ENCODE measurements at places on chromosomes 2 and 18.

GRCh38 chr2:150133623-150134022, 353.8 kb downstream of the RND3 start:
- DNase-seq, result no peak

DNA sequence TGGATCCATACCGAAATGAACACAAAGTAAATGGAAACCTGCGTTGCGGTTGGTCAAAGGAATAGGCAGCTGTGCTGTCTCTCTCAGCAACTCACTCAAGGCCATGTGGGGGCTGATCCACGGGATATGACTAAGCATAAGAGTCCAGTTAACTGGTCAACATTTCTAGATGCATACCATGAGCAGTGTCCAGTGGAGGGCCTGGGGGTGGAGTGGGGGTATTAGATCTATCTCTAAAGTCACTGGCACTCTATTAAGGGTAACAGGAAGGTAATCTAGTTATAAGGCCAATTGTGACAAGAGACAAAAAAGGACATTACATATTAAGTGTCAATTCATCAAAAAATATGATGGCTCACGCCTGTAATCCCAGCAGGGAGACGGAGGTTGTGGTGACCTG, 136.8 kb downstream of the TTC32 start:
- no peak for DNase-seq

DNA sequence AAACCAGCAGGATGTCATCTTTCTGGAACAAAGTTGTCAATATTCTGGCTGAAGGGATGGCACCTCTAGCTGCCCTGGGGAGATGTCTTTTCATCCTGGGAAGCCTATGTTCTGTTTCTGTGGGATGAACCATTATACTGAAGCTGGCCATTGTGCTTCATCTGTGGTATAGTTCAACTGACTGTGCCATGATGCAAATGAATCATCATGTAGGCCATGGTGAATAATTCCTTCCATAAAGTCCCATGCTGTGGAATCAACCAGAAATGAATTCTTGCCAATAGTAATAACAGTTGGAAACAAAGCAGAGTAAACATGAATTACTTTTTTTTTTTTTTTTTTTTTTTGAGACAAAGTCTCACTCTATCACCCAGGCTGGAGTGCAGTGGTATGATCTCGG, 64.1 kb upstream of the CNGA3 start:
- DNase-seq, result no peak

DNA sequence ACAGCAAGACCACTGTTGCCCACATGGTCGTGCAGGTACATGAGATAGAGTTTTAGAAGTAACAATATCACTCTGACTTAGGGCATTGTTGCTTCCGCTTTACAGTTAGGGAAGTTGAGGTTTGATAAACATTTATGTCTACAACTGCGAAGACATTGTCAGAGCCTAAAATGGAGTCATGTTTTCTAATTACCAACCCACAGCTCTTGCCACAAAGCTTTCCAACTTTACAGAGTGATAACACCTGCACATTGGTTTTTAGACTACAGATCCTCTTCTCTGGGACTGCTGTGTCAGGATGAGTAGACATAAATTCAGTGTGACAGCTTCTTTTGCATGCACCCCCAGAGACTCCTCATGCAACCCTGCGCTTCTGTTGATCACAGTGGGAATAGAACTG, 119.0 kb downstream of the FEZ2 start:
- no peak for DNase-seq

DNA sequence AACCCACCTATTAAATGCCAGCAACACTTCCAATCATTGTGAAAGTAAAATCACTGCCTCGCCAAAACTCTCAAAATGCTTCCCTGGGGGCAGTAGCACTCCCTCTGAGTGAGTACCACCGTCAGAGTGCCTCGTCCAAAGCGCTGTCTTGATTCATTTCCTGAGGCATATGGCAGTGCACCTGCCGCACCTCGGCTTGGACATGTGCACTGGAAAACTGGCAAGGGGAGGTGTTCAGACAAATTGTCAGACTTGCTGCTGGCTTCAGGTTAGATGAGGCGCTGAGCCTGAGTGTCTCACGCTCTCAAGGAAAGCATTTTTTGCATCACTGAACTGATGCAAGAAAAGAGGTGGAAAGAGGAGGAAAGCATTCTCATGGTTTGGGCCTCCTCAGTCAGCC, 132.8 kb downstream of the ATL2 start:
- DNase-seq, result no peak

DNA sequence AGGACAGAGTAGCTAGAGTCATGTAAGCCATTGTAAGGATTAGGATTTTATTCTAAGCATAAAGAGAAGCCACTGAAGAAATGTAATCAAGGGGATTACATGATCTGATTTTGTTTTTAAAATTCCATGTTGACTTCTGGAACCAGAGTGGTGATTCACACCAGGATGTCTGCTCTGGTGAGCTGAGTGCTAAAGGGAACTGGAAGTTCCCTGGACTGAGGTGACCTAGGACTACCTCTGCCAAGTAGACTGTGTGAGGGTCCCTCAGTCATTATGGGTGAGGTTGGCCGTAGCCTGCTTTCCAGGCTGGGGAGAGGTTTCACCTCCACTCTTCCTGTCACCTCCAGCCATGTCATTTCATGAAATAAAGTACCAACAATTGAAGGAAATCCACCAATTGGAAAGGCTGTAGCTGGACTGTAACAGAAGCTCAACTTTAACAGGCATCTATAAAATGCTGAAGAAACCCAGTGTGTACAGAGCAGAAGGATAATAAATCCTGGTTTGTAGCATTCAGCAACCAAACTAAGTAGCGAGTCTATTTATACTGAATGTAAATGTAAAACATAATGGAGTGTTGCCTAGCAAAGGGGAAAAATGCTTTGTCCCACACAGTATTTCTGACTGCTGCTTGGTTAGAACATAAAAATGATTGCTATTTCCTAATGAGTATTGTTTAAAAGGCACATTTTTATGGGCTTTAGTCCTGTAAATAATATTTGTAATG, 507.4 kb upstream of the PKDCC start:
- no peak for DNase-seq

- no peak for DNase-seq
Measured at GRCh38 chr2:155381436-155381835, 682.9 kb downstream of the KCNJ3 start.

DNA sequence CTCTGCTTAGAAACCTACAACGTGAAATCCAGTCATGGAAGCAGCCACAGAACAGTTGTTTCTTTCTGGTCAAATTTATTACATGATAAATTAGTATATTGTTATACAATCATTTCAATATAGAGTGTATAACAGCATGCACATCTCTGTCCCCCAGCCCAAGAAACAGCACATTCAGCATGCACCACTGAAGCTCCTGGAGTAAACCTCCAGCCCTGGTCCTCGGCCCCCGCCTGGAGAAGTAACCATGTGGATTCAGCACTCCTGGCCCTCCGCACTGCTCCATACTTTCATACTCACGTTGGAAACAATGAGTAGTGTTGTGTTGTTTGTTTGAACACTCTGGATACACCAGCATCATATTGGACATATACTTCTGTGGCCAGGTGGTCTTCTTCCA, 15.3 kb upstream of the ID2 start:
- no peak for DNase-seq

- no peak for DNase-seq
Measured at GRCh38 chr2:42824454-42824807, 32.0 kb upstream of the HAAO start.

DNA sequence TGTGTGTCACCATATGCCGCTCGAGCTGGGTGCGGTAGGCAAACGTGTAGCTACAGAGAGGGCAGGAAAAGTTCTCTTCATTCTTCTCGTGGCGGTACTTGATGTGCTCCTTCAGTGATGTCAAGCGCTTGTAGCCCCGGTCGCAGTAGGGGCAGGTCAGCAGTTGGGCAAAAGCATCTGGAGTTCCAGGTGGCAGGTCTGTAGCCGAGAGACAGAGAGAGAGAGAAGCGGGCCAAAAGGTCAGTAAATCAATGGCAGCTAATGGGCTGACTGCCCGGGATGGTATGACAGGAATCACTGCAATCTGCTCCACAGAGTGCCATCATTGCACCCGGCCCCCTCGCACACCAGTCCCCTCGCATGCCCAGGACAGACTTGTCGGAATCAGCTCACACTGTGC, 116.0 kb downstream of the ZEB2 start:
- no peak for DNase-seq

DNA sequence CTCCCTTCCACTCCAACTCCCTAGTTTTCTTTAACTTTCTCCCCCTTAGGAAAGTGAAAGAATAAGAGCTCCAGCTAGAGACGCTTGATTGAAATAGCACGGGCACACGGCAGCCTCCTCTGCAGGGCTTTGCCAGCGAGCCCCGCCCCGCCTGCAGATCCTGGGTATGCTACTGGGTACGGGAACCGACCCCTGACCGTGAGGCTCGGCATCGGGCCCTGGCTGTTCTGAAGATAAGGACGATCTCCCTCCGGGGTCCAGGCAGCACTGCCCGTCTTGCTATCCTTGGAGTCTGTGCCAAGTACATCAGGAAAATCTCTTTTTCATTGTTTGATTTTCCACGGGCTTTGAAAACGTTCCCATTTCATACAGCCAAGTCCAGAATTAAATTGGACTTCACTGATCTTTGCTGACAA, 284.5 kb downstream of the MTX2 start:
- DNase-seq, result no peak
